ENCODE measurements at places on chromosomes 6 and 20.

DNA sequence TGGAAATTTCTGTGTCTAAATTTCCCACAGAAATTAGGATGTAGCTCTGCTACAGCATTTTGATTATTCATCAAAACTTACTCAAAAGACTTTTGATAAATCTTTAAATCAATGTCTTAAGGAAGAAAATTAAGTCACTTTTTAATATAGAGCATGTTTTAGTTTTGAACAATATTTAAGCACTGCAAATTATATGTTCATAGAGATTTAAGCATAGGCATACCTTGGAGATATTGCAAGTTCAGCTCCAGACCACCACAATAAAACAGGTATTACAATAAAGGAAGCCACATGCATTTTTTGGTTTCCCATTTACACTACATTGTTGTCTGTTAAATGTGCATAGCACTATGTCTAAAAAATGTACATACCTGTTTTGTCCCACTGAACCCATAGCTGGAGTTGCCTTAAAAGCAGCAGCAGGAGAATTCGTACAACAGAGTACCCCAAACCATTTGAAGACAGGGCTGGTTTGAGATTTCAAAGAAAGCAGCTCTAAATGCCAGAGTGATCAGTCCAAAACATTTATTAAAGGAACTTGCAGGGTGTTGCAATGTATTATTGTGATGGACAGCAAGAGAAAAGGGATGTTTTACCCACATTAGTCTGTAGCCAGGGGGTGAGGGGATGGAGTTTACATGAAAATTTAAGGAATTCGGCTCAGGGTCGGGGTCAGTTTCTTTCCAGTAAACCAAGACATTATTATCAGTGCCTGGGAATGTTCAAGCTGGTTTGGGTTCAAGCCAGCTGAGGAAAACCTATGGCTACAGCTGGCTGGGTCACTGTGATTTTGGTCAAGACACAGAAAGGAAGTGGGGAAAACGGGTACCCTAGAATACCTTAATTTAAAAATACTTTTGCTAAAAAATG, 6.3 kb upstream of the LOC128125822 start:
- no peak for DNase-seq

DNA sequence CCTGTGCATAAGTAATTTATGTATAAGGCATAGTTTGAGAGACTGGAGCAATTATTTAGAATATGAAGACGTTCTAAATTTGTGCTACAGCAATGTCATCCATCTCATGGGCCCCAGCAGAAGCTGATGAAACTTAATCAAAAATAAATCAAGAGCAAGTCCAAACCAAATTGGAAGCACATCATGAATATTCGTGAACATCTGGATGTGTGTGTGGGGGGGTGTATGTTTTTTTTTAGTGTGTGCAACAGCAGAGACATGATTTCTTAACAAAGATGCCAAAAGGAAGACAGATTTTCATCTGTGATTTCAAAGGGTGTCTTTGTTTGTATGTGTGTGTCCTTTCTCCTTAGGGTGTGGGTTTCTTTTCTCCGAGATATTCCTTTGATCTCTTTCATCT, 58.9 kb downstream of the SASH1 start:
- no peak for DNase-seq

- no peak for DNase-seq
Observed at GRCh38 chr6:1667012-1667804, 57.5 kb downstream of the FOXC1 start.

- no peak for DNase-seq
Observed at GRCh38 chr20:32195581-32195980, 12.0 kb downstream of the PLAGL2 start.

GRCh38 chr6:23940466-23940865, 185.5 kb upstream of the NRSN1 start:
- no peak for DNase-seq

- DNase-seq: no peak
Observed at GRCh38 chr6:83190626-83191025, 2.4 kb downstream of the PGM3 start.

GRCh38 chr20:8183526-8183925, 51.5 kb downstream of the PLCB1 start:
- DNase-seq: no peak

DNA sequence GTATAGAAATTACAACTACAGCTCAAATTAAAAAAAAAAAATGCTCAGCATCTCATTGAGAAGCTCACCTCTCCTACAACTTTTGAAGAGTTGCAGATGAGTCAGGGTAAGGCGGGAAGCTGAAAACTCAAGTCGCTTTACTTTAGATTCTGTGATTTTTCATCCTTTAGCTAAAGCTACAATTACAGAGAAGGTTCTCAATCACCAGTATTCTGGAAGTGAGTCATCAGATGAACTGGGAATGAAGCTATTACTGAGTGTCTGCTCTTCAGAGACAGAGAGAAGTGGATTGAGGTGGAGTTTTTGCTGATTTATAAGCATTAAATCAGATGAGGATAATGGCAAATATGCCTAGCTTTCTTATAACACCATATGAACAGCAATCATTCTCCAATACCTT, 91.9 kb downstream of the TFAP2A start:
- DNase-seq: no peak

- no peak for DNase-seq
Observed at GRCh38 chr6:60867548-60867947, 1418.5 kb downstream of the KHDRBS2 start.

GRCh38 chr6:39430871-39431523, 108.5 kb upstream of the KCNK16 start:
- no peak for DNase-seq

GRCh38 chr20:62625921-62626547, 16.3 kb upstream of the SLCO4A1 start:
- no peak for DNase-seq

- DNase-seq: no peak
Observed at GRCh38 chr20:37223053-37223452, 38.6 kb downstream of the GHRH start.

DNA sequence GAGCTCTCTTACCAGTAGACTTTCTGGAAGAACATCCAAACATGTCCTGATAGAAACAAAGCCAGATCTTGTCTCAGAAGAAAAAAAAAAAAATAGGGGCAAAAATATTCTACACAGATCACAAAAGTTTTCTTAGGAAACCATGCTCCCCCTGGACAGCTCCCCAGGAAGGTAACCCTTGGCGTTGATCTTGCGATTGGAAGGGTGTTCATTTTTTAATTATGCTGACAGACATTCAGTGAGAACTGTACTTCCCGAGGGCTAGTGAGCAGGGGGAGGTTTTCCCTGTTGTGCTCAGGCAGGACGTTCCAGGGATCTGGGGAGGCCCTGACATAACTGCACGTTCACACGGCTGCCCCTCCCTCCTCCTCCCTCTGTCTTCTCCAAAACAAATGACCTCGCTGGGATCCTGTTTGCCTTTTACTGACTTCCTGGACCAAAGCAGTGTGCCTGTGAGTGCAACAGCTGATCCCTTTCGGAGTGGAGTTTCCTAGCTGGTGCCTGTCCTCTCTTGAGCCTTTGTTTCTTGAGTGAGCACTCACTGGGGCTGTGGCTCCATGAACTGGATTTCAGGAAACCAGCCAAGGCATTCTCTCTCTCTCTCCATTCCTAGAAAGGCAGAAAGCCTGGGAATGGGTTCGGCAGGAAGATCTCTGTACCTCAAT, 46.7 kb downstream of the MARCKS start:
- no peak for DNase-seq

GRCh38 chr6:53264915-53265607, 83.7 kb downstream of the ELOVL5 start:
- no peak for DNase-seq

- no peak for DNase-seq
Observed at GRCh38 chr20:48984575-48985219, 61.4 kb upstream of the CSE1L start.

GRCh38 chr6:12092762-12093161, 80.7 kb downstream of the HIVEP1 start:
- no peak for DNase-seq

DNA sequence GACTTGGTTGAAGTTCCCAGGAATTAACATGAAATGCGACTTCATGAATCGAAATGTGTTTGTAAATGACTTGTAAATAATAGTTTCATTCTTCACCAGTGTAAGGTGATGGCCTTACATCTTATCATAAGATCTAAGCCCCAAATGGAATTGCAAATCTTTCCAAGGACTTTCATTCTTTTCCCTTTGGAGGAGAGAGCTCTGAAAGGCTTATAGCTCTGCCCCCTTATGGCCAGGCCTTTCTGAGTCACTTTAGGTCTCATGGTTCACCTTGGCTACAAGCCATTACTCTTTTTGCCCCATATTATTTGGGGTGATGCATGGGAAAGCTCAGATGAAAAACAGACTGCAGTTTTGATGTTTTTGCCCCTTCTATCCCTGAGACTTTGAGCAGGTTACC, 209.1 kb upstream of the BMP2 start:
- no peak for DNase-seq

Measured in activated T-helper 1 cell treated with anti-CD3 and anti-CD28 coated beads, Interleukin-2, amount 50 U/mL, for 16 hours (primary cell).